Adrenal gland (tissue), 19 donors: ENCODE measurements at places on chromosomes 1 and 21. TPM values are rescaled to one million over a fixed set of nuclear protein-coding genes. Genes with fewer than 3 reads are reported as not detected.

GRCh38 chr1:108345776-108346531, 102.1 kb upstream of the NBPF4 start:
- H3K4me1 ChIP-seq: no peaks in the 10 kb centered on the region
- no peaks in the 10 kb centered on the region for H3K27me3 ChIP-seq
- no peaks in the 10 kb centered on the region for H3K36me3 ChIP-seq
- DNase-seq: no peak

GRCh38 chr1:177065430-177065829, 99.1 kb downstream of the ASTN1 start:
- H3K4me1 ChIP-seq: no peaks in the 10 kb centered on the region
- H3K4me3 ChIP-seq: no peak overlapping the region
- H3K36me3 ChIP-seq: no peaks in the 10 kb centered on the region
- DNase-seq: no peak
- H3K27me3 ChIP-seq: no peaks in the 10 kb centered on the region

DNA sequence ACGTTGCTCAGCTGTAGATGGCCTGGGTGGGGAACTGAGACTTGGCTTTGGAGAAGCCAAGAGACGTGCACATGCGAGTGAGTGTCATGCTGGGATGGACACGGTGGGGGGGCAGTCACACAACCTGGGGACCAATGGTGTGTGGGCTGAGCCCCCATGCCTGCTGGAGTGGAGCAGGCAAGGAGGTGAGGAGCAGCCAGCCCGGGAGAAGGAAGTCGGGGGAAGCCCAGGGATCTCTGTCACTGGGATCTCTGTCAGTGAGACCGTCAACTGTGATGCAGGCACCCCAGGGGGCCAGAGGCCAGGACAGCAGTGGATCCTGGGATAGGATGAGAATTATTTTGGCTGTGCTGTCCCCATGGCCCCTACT, 11.0 kb upstream of the ZNF669 start:
- H3K36me3 ChIP-seq: no peaks in the 10 kb centered on the region
- no peak for DNase-seq
- peaks cover 10% of the 10 kb centered on the region for H3K4me1 ChIP-seq
- no peaks in the 10 kb centered on the region for H3K27me3 ChIP-seq
- no peak overlapping the region for H3K4me3 ChIP-seq

GRCh38 chr1:193115629-193116227, 6.1 kb upstream of the CDC73 start:
- no peak overlapping the region for H3K4me3 ChIP-seq
- no peak overlapping the region for H3K27ac ChIP-seq
- peak; percentile 77 for DNase-seq
- no peaks in the 10 kb centered on the region for H3K36me3 ChIP-seq
- peaks cover 26% of the 10 kb centered on the region for H3K4me1 ChIP-seq
- H3K27me3 ChIP-seq: no peaks in the 10 kb centered on the region

GRCh38 chr1:82587371-82587770, 786.6 kb downstream of the ADGRL2 start:
- DNase-seq: no peak
- H3K4me3 ChIP-seq: no peak overlapping the region

GRCh38 chr1:202164271-202165037, 4.1 kb upstream of the PTPN7 start:
- no peaks in the 10 kb centered on the region for H3K27me3 ChIP-seq
- peaks cover 4% of the 10 kb centered on the region for H3K4me1 ChIP-seq
- H3K4me3 ChIP-seq: no peak overlapping the region

- no peaks in the 10 kb centered on the region for H3K27me3 ChIP-seq
- peaks cover 4% of the 10 kb centered on the region for H3K4me1 ChIP-seq
- no peak for DNase-seq
- H3K4me3 ChIP-seq: no peak overlapping the region
Observed at GRCh38 chr1:241531195-241532161, 700 bp upstream of the KMO start.

DNA sequence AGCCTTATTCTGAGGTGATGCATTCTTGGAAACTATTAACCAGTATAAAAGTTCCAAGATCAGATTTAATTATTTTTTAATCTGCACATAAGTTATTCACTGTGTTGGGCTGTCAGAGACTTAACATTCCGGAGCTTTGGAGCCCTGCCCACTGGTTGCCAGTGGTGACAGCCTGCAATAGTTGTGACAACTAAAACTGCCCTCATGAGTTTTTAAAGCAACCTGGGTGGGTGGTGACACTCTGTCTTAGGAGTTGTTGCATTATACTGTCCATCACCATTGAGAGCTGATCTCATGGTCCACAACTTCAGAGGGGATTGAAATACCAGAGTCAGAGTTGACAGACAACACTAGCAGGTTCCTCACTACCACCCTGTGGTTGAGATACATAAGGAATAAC, 653.9 kb upstream of the USP24 start:
- no peak for DNase-seq
- no peak overlapping the region for H3K4me3 ChIP-seq
- H3K27me3 ChIP-seq: no peaks in the 10 kb centered on the region
- H3K4me1 ChIP-seq: no peaks in the 10 kb centered on the region

OR2T8 gene
- not detected for total RNA-seq

LY9 gene
- not detected for total RNA-seq

PTAFR gene
- 7.9 TPM for total RNA-seq

HCRTR1 gene
- not detected for total RNA-seq

SLAMF7 gene
- 2.5 TPM for total RNA-seq
